ENCODE measurements at places on chromosomes 4 and X.

- no peak for DNase-seq
Observed at GRCh38 chr4:99832321-99832720, 15.7 kb downstream of the DAPP1 start.

DNA sequence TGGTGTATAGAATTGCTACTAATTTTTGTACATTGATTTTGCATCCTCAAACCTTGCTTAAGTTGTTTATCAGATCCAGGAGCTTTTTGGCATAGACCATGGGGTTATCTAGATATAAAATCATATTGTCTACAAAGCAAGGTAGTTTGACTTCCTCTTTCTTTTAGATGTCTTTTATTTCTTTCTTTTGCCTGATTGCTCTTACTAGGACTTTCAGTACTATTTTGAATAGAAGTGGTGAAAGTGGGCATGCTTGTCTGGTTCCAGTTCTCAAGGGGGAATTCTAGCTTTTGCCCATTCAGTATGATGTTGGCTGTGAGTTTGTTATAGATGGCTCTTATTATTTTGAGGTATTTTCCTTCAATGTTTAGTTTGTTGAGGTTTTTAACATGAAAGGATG lies 187.9 kb upstream of the LCORL start:
- no peak for DNase-seq

DNA sequence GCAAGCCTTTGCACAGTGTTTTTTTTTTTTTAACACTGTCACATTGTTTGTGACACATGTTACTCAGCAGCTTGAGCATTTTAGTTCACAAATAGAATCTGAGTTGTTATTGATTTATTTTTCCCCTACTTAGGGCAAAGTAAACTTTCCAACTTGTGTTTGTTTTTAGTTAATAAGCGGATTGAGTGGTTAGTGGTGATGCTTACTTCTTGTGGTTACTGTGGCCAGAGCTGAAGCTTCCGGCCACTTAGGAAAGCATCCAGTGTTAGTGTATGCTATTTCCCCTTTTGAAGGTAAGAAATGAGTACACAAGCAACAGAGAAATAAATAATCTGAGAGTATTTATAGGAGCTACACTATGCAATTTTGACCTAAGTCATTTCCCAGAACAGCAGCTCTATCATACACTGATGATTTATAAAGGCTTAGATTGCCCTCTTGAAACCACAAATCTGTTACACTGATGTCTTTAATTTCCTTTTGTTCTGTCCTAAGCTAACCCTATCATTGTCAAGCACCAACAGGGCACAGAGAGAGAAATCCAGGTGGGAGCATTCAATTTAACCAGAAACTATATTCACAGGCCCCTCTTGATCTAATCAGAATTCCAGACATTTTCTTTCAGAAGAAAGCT lies 2464.6 kb downstream of the PCDH7 start:
- no peak for DNase-seq

- DNase-seq: no peak
Observed at GRCh38 chr4:104166749-104167148, 327.9 kb downstream of the CXXC4 start.

GRCh38 chr4:131084997-131085396 lies 1989.0 kb downstream of the C4orf33 start:
- no peak for DNase-seq

DNA sequence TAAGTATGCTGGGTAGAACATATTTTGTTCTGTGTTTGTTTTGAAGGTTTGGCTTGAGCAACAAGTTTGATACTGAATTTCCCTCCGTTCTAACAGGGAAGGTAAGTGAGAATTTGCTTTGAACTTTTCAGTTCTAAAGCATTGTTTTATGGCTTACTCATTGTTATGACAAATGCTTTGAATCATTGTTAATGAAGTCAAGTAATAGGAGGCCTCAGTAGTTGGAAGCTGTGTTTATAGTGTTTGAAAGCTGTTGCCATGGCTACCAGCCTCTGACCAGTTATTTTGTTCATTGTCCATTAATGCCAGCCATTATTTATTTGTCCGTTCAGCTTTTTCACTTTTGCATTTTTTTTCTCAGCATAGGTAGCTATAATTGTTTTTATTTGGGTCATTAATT lies 14.4 kb downstream of the CHIC1 start:
- no peak for DNase-seq

DNA sequence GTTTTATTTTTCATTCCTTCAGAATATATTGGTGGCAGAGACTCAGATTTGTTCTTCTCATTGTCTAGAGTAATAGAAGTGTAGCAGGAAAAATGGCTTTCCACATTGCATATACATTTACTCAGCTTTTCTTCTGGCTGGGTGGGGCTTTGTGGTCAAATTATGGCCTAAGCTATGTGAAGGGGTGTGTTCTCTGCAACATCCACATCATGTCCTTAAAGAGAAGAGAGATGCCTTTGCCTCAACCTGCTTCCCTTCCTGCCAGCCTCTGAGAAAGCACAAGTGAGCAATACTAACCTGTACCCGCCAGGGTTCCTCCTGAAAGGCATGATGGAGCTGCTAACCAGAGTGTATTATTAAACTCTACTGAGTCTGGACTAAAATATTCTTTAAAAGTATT lies 695.6 kb upstream of the FAM241A start:
- DNase-seq: no peak

Measured in stimulated activated CD4-positive, alpha-beta T cell treated with anti-CD3 and anti-CD28 coated beads, Interleukin-15, amount 100 ng/mL, for 1 hour (primary cell).